Myometrial cell (primary cell): ENCODE measurements at places on chromosomes 2 and 18. TPM values are rescaled to one million over a fixed set of nuclear protein-coding genes. Genes with fewer than 3 reads are reported as not detected.

DHRS9 gene
- total RNA-seq = 2.0 TPM in 1 of 2 replicates, not detected in the other

CCDC68 gene
- 17.9 and 24.3 TPM in 2 replicates for total RNA-seq

TEX51 gene
- not detected in 2 replicates for total RNA-seq

ZC3H6 gene
- total RNA-seq = 0.86 and 3.5 TPM in 2 replicates

FER1L5 gene
- total RNA-seq = under 0.01 and 0.18 TPM in 2 replicates

C2orf78 gene
- not detected in 2 replicates for total RNA-seq

PLEKHH2 gene
- 3.7 and 4.8 TPM in 2 replicates for total RNA-seq

TMEM37 gene
- total RNA-seq = 3.2 and 4.1 TPM in 2 replicates

FSHR gene
- total RNA-seq = not detected in 2 replicates

TCF7L1 gene
- total RNA-seq = 0.35 and 1.7 TPM in 2 replicates

HJURP gene
- total RNA-seq = 22.0 and 23.1 TPM in 2 replicates

RUFY4 gene
- not detected in 2 replicates for total RNA-seq

EHD3 gene
- 19.9 and 23.6 TPM in 2 replicates for total RNA-seq

ALPP gene
- total RNA-seq = not detected in 2 replicates

DPP4 gene
- 23.9 and 26.9 TPM in 2 replicates for total RNA-seq

SNED1 gene
- total RNA-seq = 11.0 and 13.5 TPM in 2 replicates

PLCD4 gene
- 0.29 and 0.35 TPM in 2 replicates for total RNA-seq

APCDD1 gene
- total RNA-seq = 0.18 TPM in 1 of 2 replicates, not detected in the other

NFE2L2 gene
- 36.9 and 48.0 TPM in 2 replicates for total RNA-seq

FHOD3 gene
- total RNA-seq = under 0.01 and 0.29 TPM in 2 replicates

CFAP210 gene
- not detected in 2 replicates for total RNA-seq

POTEC gene
- not detected in 2 replicates for total RNA-seq

KHK gene
- total RNA-seq = 0.89 and 3.5 TPM in 2 replicates

KLHL30 gene
- total RNA-seq = not detected in 2 replicates

TUBA3E gene
- total RNA-seq = not detected in 2 replicates
